ENCODE measurements at places on chromosomes 2 and 18.

GRCh38 chr2:2142345-2142744 is 188.7 kb downstream of the MYT1L start:
- no peak for DNase-seq

DNA sequence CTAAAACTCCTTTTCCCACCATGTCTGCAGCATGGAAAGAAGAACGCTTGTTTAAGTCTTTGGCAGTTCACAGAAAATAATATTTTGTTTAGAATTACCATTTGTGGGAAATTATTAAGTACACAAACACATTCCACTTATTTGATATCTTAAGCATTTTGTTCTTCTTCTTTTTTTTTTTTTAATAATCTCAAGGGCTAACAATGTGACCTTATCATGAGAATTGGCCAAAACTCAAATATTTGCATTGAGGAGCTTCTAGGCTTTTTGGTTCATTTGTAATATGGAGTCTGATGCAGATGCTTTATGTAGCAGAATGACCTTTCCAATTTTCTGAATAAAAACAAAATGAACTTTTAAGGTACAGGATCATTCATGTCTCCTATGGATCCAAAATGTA is 555.0 kb downstream of the ZEB2 start:
- no peak for DNase-seq

GRCh38 chr2:239670463-239671120 is 269.8 kb upstream of the HDAC4 start:
- no peak for DNase-seq

- DNase-seq: no peak
Measured at GRCh38 chr2:128413014-128413717, 94.5 kb upstream of the HS6ST1 start.

GRCh38 chr18:55109818-55110414 is 150.7 kb upstream of the CCDC68 start:
- no peak for DNase-seq

DNA sequence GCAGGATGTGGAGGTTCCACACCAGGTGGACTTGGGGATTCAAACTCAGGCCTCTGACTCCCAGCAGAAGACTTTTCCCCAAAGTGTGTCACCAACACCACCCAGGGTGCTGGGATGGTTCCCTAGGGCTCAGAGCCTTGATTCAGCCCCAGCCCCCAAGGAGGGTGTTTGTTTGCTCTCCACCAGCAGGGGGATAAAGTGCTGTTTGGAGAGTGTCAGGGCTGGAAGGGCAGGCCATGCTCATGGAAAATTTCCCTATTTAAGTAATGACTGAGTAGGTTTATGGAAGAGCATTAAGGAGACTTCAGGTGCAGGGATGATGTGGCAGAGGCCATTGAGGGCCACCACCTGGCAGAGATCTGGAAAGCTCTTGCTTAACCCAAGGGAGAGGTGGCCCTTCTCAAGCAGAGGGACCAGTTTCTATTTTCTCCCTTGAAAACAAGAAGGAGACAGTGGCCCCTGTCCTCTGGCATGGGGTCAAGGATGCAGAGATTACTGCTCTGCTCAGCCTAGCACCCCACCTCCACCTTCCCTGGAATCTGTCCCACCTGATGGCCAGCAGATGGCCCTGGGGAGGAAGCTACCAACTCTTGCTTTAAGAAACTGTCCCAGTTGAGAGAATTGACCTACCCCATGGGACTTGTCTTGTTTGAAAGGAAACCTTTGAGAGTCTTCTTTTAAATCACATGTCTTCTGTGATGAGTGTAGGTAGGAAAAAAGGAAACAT is 122.1 kb downstream of the ACOXL start:
- DNase-seq: no peak

- DNase-seq: no peak
Measured at GRCh38 chr2:70927138-70927537, 8.6 kb upstream of the ATP6V1B1 start.

- no peak for DNase-seq
Measured at GRCh38 chr2:220814441-220814840, 757.7 kb downstream of the EPHA4 start.

DNA sequence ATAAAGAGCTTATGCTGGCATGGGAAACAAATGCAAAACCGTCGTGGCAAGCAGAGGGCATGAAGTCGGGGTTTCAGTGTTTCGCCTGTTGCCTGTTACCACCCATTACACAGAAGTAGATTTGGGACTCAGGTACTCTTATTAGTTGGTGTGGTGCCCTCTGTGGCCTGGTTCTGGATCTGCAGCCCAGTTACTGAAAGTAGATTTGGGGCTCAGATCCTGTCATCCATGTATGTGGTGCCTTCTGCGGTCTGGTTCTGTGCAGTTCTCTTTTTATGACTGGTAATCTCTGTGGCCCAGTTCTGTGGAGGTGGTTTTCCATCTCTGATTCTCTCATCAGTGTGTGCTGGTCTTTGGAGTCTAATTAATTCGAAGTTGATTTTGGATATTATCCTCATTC is 45.2 kb downstream of the ADNP2 start:
- DNase-seq: no peak
